Activated CD4-positive, alpha-beta T cell treated with anti-CD3 and anti-CD28 coated beads for 24 hours (primary cell): ENCODE measurements at places on chromosomes 4 and X.

- DNase-seq = no peak
These were observed 134.6 kb downstream of the AASDH start for GRCh38 chr4:56252561-56253152.

DNA sequence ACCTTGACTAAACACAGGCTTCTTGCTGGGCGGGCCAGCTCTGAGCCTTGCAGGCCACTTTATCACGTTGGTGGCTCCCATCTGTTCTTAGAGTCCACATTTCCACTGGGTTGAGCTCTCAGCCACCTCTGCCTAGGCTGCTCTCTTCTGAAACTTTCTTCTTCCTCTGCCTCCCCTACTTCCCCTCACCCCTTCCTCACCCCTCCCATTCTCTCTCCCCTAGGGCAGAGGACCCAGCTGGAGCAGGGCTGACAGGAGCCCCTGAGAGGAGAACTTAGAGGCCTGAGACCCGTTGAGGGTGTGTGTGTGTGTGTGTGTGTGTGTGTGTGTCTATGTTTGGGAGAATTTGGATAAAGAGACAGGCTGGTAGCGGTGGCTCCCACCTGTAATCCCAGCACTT lies 19.9 kb upstream of the TMSB4X start:
- DNase-seq = no peak

- no peak for DNase-seq
These were observed 112.6 kb downstream of the GABRA2 start for GRCh38 chr4:46277165-46277951.

DNA sequence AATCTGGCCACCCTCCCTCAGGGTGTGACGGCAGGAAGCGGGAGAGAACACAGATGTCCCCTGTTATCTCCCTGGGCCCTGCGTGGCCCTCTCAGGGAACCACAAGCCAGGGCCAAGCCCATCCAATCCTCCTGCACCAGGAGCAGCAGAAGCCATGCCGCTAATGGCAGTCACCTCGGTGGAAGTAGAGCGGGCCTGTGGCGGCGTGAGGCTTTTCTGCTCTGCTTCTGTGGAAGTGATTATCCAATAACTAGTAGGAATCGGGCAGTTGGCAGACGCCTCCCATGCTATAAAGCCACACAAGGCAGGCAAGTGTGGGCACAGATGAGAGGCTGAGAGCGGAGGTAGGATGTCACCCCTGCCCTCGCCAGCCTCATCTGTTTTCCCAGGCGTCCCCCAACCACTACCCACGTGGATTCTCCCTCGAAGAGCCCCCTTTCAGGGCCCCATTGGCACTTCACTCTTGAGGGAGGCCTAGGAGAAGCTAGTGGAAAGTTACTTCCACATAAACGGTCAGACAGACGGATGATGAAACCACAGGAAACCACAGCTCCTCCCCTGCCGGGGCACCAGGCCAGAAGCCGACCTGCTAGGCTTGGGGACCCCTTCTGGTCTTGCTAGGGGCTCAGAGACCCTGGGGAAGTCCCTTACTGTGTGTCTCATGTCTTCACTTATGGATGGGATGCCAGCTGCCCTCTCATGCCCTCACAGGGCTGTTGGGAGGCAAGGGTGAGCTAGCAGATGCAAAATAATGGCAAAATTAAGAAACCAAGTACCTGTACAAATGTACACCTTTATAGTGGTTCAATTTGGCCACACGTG lies 18.8 kb upstream of the TMSB4X start:
- no peak for DNase-seq

- no peak for DNase-seq
These were observed 268.8 kb upstream of the GALNT7 start for GRCh38 chr4:172899861-172900260.

DNA sequence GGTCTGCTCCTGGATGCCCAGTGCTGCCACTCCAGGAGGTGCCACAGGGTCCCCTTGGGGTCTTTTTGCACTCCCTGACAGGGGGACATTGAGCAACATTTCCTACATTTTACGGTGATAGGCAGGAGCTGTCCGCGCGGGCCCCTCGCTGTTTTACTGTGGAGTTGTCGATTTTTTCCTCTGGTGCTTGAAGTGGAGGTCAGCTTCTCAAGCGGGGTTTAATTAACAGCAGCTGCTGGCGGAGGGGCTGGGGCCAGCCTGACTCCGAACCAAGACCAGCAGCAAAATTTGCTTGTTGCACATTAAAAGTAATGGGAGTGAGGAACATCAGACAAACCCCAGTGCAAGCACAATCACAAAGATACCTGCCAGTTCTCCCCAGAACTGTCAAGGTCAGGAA lies 13.2 kb upstream of the SH3TC1 start:
- DNase-seq = no peak
